ENCODE measurements at places on chromosomes 5 and 9. TPM values are rescaled to one million over a fixed set of nuclear protein-coding genes. Genes with fewer than 3 reads are reported as not detected.

SPATA31C1 gene
- total RNA-seq, result not detected

KIF20A gene
- total RNA-seq, result 61.7 TPM

MAP1B gene
- 216 TPM for total RNA-seq

ELOVL7 gene
- not detected for total RNA-seq

POC5 gene
- total RNA-seq, result 10.0 TPM

FAM200C gene
- 3.3 TPM for total RNA-seq

PCYOX1L gene
- total RNA-seq, result 15.4 TPM

MYORG gene
- total RNA-seq, result 3.6 TPM

IL33 gene
- 12.7 TPM for total RNA-seq

CCDC187 gene
- not detected for total RNA-seq

PCDHGB2 gene
- total RNA-seq, result 4.6 TPM

ZNF474 gene
- 0.19 TPM for total RNA-seq

C5orf22 gene
- 25.5 TPM for total RNA-seq

TRPM3 gene
- 0.48 TPM for total RNA-seq

EDIL3 gene
- total RNA-seq, result 3.5 TPM

PAPPA gene
- total RNA-seq, result 0.38 TPM

GABRA6 gene
- not detected for total RNA-seq

PRRX2 gene
- total RNA-seq, result 0.38 TPM

PNPLA7 gene
- total RNA-seq, result 1.1 TPM

CARD6 gene
- total RNA-seq, result 45.8 TPM

OSMR gene
- 10.7 TPM for total RNA-seq

CARD9 gene
- total RNA-seq, result 0.65 TPM

PCDHB4 gene
- total RNA-seq, result 0.33 TPM

TRIM23 gene
- total RNA-seq, result 13.9 TPM

C9orf50 gene
- total RNA-seq, result not detected

SLC25A2 gene
- total RNA-seq, result 0.48 TPM

MEGF10 gene
- total RNA-seq, result 4.6 TPM

PIP5KL1 gene
- 0.29 TPM for total RNA-seq

RACK1 gene
- total RNA-seq, result 5,671 TPM

PCDHA5 gene
- 0.10 TPM for total RNA-seq

PCDHGB4 gene
- total RNA-seq, result 15.2 TPM

TAF11L10 gene
- total RNA-seq, result not detected

PCAT7 gene
- not detected for total RNA-seq

IL3 gene
- not detected for total RNA-seq

NTNG2 gene
- total RNA-seq, result 0.10 TPM

SEMA6A gene
- total RNA-seq, result 9.5 TPM

ZFP2 gene
- 0.33 TPM for total RNA-seq

PRDM9 gene
- not detected for total RNA-seq

AK8 gene
- total RNA-seq, result not detected

TTC16 gene
- total RNA-seq, result not detected

PTPRD gene
- total RNA-seq, result 51.9 TPM

SPACA9 gene
- total RNA-seq, result 2.6 TPM

OR1K1 gene
- not detected for total RNA-seq

MEGF9 gene
- total RNA-seq, result 9.1 TPM

FRMD3 gene
- 11.1 TPM for total RNA-seq

PCDHB9 gene
- 0.65 TPM for total RNA-seq

PRUNE2 gene
- total RNA-seq, result 6.5 TPM

DHFR gene
- total RNA-seq, result 30.1 TPM

ADAMTS13 gene
- 0.98 TPM for total RNA-seq

PPP2R2B gene
- not detected for total RNA-seq

FGF18 gene
- 0.10 TPM for total RNA-seq

ESM1 gene
- 181 TPM for total RNA-seq

PCDHAC2 gene
- 0.33 TPM for total RNA-seq
